ENCODE measurements at places on chromosomes 16 and 17.

GRCh38 chr16:81448154-81449131, 3.8 kb downstream of the CMIP start:
- DNase-seq, result no peak

DNA sequence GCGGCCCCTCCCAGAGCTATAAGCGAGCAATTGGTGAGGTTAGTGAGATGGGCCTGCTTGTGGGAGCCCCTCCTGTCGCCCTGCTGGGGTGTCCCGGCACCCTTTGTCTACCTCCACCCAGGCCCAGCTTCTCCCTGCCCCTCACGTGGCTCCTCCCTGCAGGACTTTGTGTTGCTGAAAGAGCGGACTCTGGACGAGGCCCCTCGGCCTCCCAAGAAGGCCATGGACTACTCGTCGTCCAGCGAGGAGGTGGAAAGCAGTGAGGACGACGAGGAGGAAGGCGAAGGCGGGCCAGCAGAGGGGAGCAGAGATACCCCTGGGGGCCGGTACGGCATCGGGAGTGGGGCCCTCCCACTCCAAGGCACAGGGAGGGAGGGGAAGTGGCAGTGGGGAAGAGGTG, 6.1 kb upstream of the C17orf107 start:
- no peak for DNase-seq

DNA sequence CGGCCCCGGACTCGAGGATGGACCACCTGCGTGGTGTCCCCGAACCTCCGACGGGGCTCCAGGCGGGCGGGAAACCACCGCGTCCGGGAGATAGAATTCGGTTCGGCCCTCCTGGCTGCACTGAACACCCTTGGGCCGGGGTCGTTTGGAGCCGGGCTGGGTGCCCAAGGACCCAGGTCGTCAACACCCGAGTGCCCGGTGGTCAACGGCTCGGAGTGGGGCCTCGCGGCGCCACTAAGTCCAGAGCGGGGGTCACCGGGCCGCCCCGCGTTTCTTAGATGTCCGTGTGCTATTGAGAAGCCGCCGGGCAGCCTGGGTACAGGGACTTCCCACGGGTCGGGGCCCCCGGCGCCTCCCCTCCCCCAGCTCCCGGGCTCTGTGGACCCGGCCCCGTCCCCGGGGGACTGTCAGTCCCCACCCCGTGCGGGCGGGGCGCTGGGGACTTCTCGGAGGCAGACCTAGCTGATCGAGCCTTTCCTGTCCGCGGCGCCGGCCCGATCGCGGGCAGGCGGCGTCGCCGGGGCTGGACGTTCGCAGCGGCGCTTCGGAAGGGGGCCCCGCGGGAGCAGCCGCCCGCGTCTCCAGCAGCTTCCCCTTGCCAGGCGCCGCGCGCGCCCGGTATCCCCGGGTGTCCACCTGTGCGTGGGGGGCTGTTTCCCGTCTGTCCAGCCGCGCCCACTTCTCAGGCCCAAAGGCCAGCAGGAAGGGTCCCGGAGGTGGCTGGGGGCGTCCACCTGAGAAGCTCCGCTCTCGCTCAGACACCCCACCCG, 655 bp upstream of the NPTX1 start:
- no peak for DNase-seq

- DNase-seq, result no peak
Measured at GRCh38 chr16:23283571-23283970, 18.5 kb upstream of the SCNN1B start.

GRCh38 chr16:79988089-79988488, 387.6 kb upstream of the MAF start:
- no peak for DNase-seq

GRCh38 chr17:44947461-44948314, at the start of gene KIF18B:
Gene KIF18B (minus strand): TSS chr17:44947773. CDS start chr17:44936344, 11,429 bp downstream.
- DNase-seq, result peak; percentile 95

DNA sequence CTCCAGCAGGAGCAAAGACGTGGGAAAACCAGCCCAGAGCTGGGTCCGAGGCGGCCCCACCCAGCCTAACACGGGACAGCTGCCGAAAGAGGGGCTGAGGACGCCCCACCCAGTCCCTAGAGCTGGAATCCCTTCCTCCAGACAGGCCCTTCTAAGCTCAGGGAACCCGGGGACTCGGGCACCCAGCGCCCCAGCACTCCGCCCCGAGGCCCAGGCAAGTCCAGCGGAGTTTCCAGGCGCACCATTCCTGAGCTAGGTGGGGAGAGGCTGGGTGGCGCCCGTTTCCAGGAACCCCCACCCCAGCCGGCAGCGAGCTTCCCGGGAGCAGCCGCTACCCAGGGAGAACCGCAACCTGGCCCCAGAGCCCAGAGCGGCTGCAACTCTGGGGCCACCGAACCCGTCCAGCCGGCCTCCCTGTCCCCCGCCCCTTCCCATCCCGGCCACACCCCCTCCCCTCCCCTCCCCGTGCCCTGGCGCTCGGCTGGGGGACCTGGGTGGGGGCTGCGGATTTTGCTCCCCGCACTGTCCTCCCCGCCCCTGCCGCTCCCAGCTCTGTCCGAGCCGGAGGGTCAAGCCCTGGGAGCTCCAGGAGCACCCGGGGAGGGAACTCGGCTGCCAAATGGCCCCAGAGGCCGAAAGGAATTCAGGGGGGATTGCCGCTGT, 536 bp downstream of the TMC6 start:
- no peak for DNase-seq

DNA sequence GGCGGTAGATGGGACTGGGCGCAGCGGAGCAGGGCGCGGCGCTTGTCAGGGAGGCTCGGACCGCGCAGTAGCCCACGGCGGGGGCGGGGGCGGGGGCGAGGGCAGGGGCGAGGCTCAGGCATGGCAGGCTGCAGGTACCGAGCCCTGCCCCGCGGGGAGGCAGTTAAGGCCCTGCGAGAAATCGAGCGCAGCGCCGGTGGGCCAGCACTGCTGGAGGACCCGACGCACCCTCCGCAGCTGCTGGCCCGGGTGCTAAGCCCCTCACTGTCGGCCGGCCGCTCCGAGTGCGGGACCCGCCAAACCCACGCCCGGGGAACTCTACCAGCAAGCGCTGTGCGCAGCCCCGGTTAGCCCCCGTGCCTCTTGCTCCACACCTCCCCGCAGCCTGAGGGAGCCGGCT, 90.2 kb upstream of the RPL38 start:
- DNase-seq, result no peak

GRCh38 chr17:58005728-58006559, 1.1 kb downstream of the SRSF1 start:
- no peak for DNase-seq

DNA sequence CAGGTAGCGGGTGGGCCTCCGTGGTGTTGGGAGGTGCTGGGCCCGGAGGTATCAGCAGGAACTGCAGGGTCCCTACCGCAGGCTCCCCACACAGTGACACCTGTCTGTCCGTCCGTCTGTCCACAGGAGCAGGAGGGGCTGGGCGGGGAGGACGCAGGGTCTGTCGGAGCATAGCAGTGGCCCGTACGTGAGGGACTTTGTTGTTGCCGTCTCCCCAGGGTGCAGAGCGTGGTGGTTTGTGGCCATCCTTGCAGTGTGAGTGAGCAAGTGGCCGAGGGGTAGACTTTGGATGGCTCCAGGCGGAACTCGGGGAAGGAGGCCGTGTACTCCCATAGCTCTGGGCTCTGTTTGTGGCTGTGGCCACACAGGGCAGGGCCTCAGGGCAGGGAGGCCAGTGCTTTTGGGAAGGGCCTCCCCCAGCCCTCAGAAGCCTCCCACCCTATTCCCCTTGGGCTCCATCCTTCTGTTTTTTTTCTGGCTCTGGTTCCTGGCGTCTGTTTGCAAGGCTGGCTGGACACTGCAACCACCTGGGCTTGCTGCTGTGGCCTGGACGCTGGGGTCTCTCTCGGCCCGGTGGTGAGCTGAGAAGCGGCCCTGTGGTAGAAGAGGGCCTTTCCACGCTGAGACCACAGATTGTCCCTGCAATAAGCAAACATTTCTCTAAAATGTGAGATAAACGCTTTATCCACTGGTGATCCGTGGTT, 41.0 kb upstream of the ZNF750 start:
- DNase-seq, result no peak

DNA sequence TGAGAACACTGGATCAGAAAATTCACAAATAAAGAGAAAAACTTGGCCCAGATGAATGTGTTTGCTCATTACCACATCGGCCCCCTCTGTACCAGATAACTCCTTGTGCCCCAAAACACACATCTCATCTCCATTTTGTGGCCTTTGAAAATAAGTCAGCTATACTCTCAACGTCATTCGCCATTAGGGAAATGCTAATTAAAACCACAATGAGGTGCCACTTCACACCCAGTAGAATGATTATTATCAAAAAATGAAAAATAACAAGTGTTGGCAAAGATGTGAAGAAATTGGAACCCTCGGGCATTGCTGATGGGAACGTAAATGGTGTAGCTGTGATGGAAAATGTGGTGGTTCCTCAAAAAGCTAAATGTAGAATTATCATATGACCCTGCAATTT, 34.6 kb upstream of the AKTIP start:
- no peak for DNase-seq

DNA sequence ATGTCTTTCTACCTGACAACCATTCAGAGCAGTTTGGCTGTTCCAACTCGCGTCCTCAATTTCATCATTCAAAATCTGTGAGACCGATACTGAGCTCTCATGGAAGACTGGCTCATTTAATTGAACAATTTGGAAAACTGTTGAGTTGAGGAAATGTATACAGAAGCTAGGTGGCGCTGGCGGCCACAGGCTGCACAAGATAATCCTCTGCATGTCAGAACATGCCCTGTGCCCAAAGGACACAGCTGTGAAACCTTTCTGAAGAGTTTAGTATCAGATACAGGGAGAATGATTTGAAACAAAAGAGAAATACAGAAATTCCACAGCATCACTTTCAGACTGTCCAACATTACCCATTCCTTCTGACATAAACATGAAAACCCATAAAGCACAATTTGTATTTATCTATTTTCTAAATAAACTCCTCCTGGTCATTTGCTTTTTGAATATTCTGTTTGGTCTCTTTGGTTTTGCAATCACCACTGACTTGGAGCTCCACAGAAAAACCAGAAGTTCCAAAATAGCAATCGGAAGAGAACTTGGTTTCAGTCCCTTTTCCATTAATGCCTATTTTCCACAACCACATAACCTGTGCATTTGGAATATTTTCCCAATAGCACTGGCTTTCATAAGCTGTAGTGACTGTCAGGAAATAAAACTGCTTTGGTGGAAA, 192.8 kb downstream of the MAP2K6 start:
- DNase-seq, result peak; percentile 44

- DNase-seq, result peak; percentile 93
Measured at GRCh38 chr16:3106205-3106928, 6.0 kb upstream of the ZNF205 start.

GRCh38 chr17:55444471-55445441, 23.1 kb upstream of the MMD start:
- DNase-seq, result no peak

DNA sequence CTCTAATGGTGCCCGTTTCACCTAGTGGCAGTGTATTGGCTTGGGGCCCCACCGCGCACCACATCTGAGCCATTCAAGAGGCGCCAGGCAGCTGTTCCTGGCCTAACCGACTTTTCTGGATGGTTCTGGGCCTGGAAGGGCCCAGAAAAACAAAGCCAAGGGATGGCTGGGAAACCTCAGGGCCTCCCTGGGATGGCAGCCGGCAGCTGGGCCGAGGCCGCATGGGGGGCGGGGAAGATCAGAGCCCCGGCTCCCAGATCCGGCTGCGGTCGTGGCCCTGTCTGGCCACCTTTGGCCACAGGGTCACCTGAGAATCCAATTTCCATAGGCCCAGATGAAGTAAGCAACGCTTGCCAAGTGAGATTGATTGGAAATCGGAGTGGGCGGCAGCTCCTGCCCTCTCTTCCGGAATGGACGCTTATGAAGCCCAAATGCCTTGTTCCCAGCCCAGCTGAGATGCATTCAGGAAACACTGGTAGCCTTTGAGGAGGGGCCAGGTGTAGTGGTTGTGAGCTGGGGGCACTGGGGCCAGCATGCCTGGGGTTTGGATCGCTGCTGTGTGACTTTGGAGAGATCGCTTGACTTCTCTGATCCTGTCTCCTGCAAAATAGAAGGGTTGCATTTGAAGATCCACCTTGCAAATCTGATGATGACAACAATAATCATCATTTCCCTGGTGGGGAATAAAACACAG, 163.8 kb upstream of the GSE1 start:
- no peak for DNase-seq

DNA sequence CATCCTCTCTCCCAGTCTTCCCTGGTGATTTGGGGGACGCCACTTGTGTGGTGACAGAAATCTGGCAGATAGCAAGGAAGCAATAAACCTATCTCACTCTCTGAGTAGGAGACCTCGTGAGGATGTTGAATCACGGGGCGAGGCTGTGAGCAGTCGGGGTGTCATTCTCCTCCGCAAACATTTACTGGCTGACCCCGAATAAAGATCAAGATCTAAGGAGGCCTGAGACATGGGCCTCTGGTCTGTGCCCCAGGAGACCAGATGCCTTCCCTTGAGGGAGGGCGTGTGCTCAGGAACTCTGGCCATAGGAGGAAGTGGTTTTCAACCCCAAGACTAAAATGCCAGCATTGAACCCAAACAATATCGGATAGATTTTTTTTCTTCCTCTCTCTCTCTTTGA, 53.1 kb downstream of the FOXL1 start:
- no peak for DNase-seq

DNA sequence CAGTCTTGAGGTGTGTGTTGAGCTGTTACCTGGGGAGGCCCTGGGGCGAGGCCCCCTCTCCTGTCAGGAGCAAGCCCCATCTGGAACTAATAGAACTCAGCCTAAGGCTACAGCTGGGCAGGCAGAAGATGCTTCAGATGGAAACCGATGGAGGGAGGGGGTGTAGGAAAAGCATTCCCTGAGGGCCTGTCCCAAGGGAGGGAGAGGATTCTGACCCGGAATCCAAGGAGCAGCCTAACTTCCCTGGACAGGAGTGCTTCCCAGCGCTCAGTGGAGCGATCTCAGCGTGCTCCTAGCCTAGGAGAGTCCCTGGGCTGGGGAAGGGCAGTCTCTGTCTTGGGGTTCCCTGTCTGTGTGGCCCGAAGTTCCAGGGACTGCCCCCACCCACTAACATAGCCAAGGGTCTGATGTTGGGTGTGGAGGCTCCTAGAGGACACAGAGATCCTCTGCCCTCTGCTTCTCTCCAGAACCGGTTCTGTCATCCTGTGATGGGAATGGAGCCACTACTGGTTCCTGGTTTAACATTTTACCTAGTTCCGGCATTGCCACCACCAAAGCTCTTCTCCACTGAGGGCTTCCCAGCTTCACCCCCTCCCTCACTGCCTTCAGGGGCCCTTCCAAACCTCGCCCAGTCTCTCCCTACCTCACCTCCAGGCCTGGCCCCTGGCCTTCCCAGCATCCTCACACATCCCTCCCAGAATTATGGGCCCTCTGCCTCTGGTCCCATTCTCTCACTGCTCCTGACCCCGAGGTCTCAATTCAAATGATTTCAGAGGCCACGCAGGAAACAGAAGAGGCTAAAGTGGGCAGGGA, 58.7 kb downstream of the RTN4RL1 start:
- DNase-seq, result no peak

- DNase-seq, result no peak
Measured at GRCh38 chr16:77863250-77863649, 74.9 kb downstream of the VAT1L start.

GRCh38 chr16:81446907-81447268, 2.3 kb downstream of the CMIP start:
- no peak for DNase-seq

DNA sequence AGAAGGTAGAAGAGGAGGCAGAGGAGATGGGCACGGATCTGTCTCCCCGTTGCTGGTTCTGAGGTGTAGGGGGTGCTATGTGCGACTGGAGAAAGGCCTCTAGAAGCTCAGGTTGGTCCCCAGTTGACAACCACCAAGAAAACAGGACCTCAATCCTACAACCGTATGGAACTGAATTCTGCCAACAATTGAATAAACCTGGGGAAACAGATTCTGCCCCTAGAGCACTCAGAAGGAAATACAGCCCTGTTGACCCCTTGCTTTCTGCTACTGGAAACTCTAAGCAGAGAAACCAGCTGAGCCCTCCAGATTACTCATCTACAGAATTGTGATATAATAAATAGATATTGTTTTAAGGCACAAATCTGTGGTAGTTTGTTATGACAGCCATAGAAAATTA, 313.0 kb upstream of the GOT2 start:
- DNase-seq, result no peak

Measured in stimulated activated CD8-positive, alpha-beta memory T cell treated with anti-CD3 and anti-CD28 coated beads, Interleukin-4, amount 100 ng/mL, for 48 hours (primary cell).